CD8-positive, alpha-beta memory T cell (primary cell): ENCODE measurements at places on chromosomes 7 and 10. TPM values are rescaled to one million over a fixed set of nuclear protein-coding genes. Genes with fewer than 3 reads are reported as not detected.
A peak's percentile ranks its signal among the peaks of the same experiment; 100 is the strongest.

DNA sequence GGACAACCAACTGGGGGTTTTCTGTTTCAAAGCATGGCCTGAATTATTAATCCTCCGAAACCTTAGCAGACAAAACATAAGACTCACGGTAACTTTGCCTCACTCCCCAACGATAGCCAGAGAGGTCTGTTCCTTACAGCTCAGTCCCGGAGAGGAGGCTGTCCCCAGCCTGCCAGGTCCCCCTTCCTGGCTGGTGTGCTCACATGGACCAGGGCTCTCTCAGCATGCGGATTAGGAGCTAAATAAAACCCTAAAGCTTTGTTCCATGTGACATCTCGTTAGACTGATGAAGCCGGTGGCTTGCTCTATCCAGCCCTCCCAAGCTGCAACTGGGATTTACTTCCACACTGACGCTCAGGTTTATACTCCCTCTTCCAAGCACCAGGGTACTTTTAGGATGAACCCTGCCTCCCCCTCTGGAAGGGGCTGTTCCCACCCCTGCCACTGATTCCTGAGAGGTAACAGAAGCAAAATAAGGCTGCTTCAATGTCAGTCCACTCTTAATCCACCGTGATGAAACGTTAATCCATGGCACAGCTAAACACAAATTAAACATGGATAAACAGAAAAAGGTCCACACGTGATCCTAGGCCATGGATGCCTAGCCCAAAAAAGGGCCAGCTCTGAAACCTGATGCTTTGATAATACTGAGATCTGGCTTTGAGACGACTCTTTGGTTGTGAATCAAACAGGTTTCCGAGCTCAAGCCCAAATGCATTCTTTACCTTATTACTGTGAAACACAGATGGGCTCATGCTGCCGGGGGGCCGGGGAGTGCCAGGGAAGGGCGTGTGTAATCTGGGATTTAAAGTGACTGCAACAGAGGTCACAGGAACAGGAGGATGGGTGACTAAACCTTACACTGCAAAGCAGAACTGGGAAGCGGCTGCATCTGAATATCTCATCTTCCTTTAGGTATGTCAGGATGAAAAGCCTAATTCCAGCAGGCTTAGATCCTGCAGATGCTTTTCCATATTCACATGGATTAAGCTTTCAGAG is 86.2 kb downstream of the ZRANB1 start:
- no peaks in the 10 kb centered on the region for H3K36me3 ChIP-seq
- H3K4me1 ChIP-seq, result no peaks in the 10 kb centered on the region
- no peak for DNase-seq
- no peak overlapping the region for H3K27ac ChIP-seq

- H3K27me3 ChIP-seq, result no peaks in the 10 kb centered on the region
- no peak overlapping the region for H3K4me3 ChIP-seq
- H3K27ac ChIP-seq, result no peak overlapping the region
- no peak for DNase-seq
These were observed 45.5 kb downstream of the CAMK2B start for GRCh38 chr7:44279731-44280505.

GRCh38 chr7:19772306-19772705 is 1.1 kb downstream of the TMEM196 start:
- no peak overlapping the region for H3K27ac ChIP-seq
- H3K36me3 ChIP-seq, result no peaks in the 10 kb centered on the region
- peaks cover 18% of the 10 kb centered on the region for H3K27me3 ChIP-seq
- no peaks in the 10 kb centered on the region for H3K4me1 ChIP-seq
- no peak overlapping the region for H3K4me3 ChIP-seq

- H3K27ac ChIP-seq, result no peak overlapping the region
- no peak overlapping the region for H3K4me3 ChIP-seq
- DNase-seq, result no peak
These were observed 26.7 kb downstream of the CCSER2 start for GRCh38 chr10:84355106-84355505.

DNA sequence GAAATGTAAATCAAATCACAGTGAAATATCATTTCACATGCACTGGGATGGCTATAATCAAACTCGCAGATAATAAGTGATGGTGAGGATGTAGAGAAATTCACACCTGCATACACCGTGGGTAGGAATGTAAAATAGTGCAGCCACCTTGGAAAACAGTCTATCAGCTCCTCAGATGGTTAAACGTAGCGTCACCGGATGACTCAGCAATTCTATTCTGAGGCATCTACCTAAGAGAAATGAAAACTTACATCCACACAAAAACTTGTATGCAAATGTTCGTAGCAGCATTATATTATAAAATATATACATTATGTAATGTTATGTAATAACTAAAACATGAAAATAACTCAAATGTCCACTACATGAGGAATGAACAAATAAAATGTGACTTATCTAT is 38.9 kb downstream of the SH3PXD2A start:
- no peaks in the 10 kb centered on the region for H3K4me1 ChIP-seq
- no peaks in the 10 kb centered on the region for H3K27me3 ChIP-seq
- DNase-seq, result no peak
- H3K27ac ChIP-seq, result no peak overlapping the region
- H3K36me3 ChIP-seq, result no peaks in the 10 kb centered on the region
- no peak overlapping the region for H3K4me3 ChIP-seq

DNA sequence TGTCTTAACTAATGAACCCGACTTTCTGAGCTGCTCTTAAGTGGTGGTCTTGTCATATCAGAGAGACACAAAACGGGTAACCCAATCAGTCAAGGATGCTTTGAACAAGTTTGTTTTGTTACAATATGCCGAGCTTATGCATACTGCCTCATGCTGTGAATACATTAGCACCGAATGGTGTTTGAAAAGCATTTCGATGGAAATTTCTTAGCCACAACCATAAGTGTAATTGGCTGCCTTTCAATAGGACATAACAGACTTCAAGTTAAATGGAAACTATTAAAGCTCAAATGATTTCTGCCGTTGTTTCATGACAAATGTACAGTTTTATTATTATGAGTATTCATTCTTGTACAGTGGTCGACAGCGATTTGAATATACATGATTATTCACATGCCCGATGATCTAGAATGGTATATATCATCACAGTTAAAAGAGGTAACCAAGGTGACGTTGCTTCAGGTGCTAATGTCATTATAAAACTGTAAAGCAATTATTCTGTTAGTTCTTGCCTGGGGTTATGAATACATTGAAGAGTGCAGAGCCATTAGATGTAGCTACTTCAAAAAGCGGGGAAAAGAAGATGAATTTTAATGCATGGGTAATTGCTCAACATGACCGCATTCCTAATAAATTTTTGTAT is 118.8 kb downstream of the EBF3 start:
- no peaks in the 10 kb centered on the region for H3K27me3 ChIP-seq
- H3K27ac ChIP-seq, result no peak overlapping the region
- H3K4me3 ChIP-seq, result no peak overlapping the region
- no peaks in the 10 kb centered on the region for H3K36me3 ChIP-seq

GRCh38 chr10:79142064-79142491 is 73.3 kb downstream of the ZMIZ1 start:
- no peak overlapping the region for H3K27ac ChIP-seq
- H3K27me3 ChIP-seq, result no peaks in the 10 kb centered on the region
- no peak for DNase-seq
- peaks cover 55% of the 10 kb centered on the region for H3K4me1 ChIP-seq

DNA sequence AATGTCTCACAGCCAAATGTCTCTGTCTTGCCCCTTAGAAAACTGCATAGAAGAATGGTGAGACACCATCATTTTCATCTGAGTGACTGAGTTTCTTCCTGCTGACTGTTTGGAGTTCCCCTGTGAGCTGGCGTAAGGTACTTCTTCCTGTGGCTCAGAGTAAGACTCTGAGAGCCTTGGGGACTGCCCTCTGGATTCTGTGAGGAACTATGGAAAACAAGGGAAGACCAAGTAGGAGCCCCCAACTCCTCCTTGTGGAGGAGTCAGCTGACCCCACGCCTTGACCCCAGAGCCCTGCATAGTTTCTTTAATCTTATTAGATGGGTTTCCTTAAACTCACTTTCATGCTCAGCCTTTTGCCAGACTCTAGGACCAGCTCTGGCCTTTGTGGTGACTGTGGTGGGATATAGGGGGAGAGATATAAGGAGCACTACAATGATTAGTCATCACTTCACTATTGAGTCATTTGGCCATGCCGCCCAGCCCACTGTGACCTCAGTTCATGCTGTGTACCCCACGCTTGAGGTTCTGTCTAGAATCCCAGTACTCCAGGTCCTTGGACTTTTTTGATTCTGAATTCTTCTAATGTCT is 51.8 kb upstream of the FAM133B start:
- no peaks in the 10 kb centered on the region for H3K36me3 ChIP-seq
- peaks cover 30% of the 10 kb centered on the region for H3K4me1 ChIP-seq
- H3K27ac ChIP-seq, result no peak overlapping the region
- no peak for DNase-seq

GRCh38 chr10:76401006-76401405 is 969.6 kb downstream of the LRMDA start:
- no peak overlapping the region for H3K4me3 ChIP-seq
- no peaks in the 10 kb centered on the region for H3K27me3 ChIP-seq

DNA sequence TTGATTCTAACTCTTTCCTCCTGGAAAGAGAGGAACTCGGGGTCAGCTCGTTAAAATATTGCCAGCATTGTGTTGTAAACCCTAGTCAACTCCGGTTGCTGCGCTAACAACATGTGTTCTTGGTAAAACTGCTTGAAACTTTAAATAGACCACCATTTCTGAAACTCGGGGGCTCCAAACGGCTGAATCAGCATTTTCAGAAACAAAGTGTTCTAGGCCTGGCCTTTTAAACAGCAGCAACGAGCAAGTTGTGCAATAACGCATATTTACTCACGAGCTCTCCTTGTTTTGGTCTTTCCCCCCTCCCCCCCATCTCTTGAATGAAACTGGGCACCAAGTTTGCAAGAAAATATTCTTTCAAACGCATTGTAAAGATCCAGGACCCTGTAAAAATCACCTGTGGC is 9.2 kb upstream of the GRB10 start:
- DNase-seq, result no peak
- peak overlapping the region; percentile 68 for H3K27ac ChIP-seq
- H3K4me3 ChIP-seq, result peak overlapping the region; percentile 41
- no peaks in the 10 kb centered on the region for H3K36me3 ChIP-seq
- peaks cover 6% of the 10 kb centered on the region for H3K4me1 ChIP-seq
- H3K27me3 ChIP-seq, result peaks cover 11% of the 10 kb centered on the region

DNA sequence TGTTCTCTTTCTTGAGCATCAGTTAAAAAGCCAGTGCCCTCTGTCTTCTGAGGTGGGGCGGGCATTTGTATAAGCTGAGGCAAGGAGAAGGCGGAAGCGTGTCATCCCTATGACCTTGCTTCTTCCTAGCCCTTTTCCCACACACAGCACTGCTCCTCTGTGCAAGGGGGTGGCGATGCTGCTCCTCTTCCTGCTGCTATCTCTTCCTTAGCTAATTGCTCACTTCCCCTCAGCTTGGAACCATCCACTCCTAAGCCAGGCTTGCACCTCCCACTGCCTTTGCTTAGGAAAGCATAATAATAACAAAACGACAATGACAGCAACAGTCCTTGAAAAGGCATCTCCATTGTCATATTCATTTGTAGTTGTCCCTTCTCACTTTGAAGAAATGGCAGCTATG is 366.9 kb downstream of the PHTF2 start:
- H3K36me3 ChIP-seq, result no peaks in the 10 kb centered on the region
- H3K27me3 ChIP-seq, result no peaks in the 10 kb centered on the region
- no peaks in the 10 kb centered on the region for H3K4me1 ChIP-seq

DNA sequence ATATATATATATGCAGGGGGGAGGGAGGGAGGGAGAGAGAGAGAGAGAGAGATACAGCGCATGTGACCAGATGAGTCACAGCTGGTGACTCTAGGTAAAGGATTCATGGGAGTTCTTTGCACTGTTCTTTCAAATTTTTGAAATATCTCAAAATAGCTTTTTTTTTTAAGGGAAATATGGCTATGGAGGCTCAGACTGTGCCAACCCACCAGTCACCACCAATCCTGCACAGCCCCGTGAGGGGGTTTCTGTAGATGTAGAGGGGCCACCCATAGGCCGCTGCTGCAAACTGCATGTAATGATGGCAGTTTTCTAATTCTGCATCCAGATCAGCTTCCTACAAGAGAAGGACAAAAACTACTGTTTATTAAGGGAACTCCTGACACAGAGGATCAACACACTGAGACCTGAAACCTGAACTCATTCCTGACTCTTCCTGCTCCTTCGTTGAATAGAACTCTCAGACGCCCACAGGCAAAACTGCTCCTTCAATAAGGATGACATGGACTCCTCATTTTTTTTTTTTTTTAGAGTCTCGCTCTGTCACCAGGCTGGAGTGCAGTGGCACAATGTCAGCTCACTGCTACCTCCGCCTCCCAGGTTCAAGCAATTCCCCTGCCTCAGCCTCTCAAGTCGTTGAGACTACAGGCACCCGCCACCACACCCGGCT is 17.3 kb downstream of the DAGLB start:
- DNase-seq, result no peak
- peaks cover 3% of the 10 kb centered on the region for H3K4me1 ChIP-seq
- no peak overlapping the region for H3K4me3 ChIP-seq
- peaks cover 12% of the 10 kb centered on the region for H3K36me3 ChIP-seq

- no peak overlapping the region for H3K27ac ChIP-seq
- no peaks in the 10 kb centered on the region for H3K27me3 ChIP-seq
- no peaks in the 10 kb centered on the region for H3K36me3 ChIP-seq
- DNase-seq, result no peak
- no peak overlapping the region for H3K4me3 ChIP-seq
These were observed 15.7 kb upstream of the STN1 start for GRCh38 chr10:103933557-103934121.

DNA sequence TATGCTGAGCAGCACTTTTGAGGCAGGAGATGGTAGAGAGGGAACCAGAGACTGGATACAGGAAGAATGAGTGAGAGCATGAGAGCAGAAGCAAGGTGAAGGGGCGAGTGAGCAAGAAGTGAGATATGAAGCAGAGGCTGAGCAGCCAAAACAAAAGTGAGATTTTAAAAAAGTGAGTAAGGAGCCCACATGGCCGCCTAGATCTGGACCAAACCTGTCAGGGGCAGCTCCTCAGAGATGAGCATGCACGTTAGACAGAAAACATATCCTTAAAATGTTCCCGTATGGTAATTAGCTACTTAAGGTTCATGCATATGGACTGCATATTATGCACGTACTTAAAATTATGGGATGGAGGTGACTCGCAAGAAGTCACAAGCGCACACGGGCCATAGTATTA is 22.5 kb downstream of the TMEM176A start:
- no peak for DNase-seq
- no peaks in the 10 kb centered on the region for H3K36me3 ChIP-seq
- no peaks in the 10 kb centered on the region for H3K4me1 ChIP-seq
- H3K27ac ChIP-seq, result no peak overlapping the region

GRCh38 chr10:11403116-11403515 is 208.3 kb downstream of the USP6NL start:
- H3K36me3 ChIP-seq, result no peaks in the 10 kb centered on the region
- peaks cover 57% of the 10 kb centered on the region for H3K4me1 ChIP-seq
- peak overlapping the region; percentile 49 for H3K27ac ChIP-seq
- H3K4me3 ChIP-seq, result peak overlapping the region; percentile 45

- DNase-seq, result no peak
- H3K4me1 ChIP-seq, result no peaks in the 10 kb centered on the region
- H3K27me3 ChIP-seq, result no peaks in the 10 kb centered on the region
- H3K36me3 ChIP-seq, result no peaks in the 10 kb centered on the region
These were observed 921.9 kb downstream of the CCSER2 start for GRCh38 chr10:85250304-85250703.

GRCh38 chr10:1538121-1538520 is 199.2 kb downstream of the ADARB2 start:
- no peak overlapping the region for H3K27ac ChIP-seq
- no peaks in the 10 kb centered on the region for H3K27me3 ChIP-seq
- no peak overlapping the region for H3K4me3 ChIP-seq
- no peak for DNase-seq
- no peaks in the 10 kb centered on the region for H3K4me1 ChIP-seq
- no peaks in the 10 kb centered on the region for H3K36me3 ChIP-seq

The SPDYE9 gene
- total RNA-seq, result not detected

The TMEM176B gene
- total RNA-seq, result 0.27 TPM

The FAM171A1 gene
- 4.2 TPM for total RNA-seq

The CCDC6 gene
- 52.0 TPM for total RNA-seq

The TMEM236 gene
- 0.09 TPM for total RNA-seq

The MEOX2 gene
- total RNA-seq, result not detected

The LIPJ gene
- 0.16 TPM for total RNA-seq

The LRGUK gene
- total RNA-seq, result 0.31 TPM

The WAC gene
- 142 TPM for total RNA-seq

The TMEM254 gene
- 10.1 TPM for total RNA-seq
